ENCODE measurements at places on chromosomes 2 and 18. TPM values are rescaled to one million over a fixed set of nuclear protein-coding genes. Genes with fewer than 3 reads are reported as not detected.

DNA sequence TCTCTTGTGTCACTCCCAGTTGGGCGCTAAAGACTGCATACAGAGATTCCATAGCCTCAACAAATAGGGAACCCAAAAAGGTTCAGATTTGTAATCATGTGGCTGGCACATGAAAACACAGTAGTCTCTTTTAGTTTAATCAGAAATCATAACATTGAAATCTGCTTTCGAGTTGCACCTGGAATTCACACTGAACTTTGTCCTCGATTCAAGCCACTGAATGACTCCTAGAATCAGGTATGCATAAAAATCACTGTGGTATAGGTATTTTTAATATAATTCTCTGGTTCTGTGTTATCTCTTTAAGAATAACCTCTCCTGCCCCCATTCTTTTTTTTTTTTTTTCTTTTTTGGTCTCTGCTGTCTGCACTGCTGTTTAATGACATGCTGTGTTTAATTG, 150.2 kb downstream of the KCNH7 start:
- DNase-seq: no peak

CD8B gene
- 0.82 TPM for polyA plus RNA-seq

PAX3 gene
- not detected for polyA plus RNA-seq

RPS27A gene
- polyA plus RNA-seq: 2,515 TPM

PLGLB1 gene
- polyA plus RNA-seq: 9.9 TPM

GRCh38 chr2:241798631-241799521, 10.1 kb upstream of the NEU4 start:
- peak; percentile 26 for DNase-seq

DNA sequence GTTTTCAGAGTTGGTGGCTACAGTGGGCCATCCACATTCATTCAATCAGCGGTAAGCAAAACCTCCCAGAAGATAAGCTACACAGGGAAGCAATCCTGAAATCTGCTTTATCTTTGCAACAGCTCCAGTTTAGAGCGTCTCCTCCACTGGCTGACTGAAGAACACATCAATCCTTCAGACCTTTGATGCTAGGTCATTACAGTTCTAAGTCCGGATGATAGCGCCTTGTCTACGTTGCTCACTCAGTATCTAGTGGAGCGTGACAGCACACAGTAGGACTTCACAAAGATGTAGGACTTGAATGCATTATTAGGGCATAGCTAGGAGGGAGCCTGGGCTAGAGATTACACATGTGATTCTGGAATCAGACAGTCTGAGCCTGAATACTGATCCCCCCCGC, 5.0 kb downstream of the COLEC12 start:
- no peak for DNase-seq

GRCh38 chr2:223797811-223798721, 39.3 kb downstream of the AP1S3 start:
- DNase-seq: no peak

PRADC1 gene
- polyA plus RNA-seq: 12.4 TPM

- DNase-seq: peak; percentile 67
Measured at GRCh38 chr18:58671632-58672564, 633 bp downstream of the MALT1 start.

Measured in left lung (tissue), 14 donors.